Astrocyte (in vitro differentiated cells and primary cell): ENCODE measurements at places on chromosomes 5 and 9. TPM values are rescaled to one million over a fixed set of nuclear protein-coding genes. Genes with fewer than 3 reads are reported as not detected.

- DNase-seq = no peak
These were observed 112.8 kb upstream of the PTCH1 start for GRCh38 chr9:95629585-95629984.

DNA sequence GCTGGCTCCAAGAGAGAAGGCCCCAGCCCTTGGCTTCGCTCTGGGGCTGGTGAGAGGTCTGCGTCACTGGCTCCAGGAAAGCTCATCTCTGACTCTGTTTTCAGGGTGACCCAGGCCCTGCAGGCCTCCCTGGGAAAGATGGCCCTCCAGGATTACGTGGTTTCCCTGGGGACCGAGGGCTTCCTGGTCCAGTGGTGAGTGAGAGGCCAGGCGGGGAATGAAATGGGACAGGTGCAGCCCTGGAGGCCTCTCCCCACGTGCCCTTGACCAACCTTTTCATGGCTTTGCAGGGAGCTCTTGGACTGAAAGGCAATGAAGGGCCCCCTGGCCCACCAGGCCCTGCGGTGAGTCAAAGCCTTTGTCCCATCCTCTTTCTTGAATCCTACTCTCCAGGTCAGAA lies 75.7 kb upstream of the FCN2 start:
- no peak for DNase-seq

DNA sequence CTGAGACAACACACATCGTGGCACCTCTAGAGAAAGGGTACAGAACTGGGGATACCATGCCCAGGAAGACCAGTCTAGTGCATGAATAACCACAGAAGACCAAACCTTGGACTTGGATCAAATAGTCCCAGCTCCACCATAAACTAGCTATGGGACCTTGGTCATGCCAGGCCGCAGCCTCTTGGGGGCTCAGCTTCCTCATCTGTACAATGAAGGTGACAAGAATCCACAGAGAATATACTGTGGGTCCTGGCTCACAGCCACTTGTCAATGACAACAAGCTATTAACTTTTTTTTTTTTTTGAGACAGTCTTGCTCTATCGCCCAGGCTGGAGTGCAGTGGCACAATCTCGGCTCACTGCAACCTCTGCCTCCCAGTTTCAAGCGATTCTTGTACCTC lies 3.9 kb downstream of the KYAT1 start:
- DNase-seq = no peak

- no peak for DNase-seq
These were observed 160.2 kb downstream of the DENND1A start for GRCh38 chr9:123769719-123770118.

DNA sequence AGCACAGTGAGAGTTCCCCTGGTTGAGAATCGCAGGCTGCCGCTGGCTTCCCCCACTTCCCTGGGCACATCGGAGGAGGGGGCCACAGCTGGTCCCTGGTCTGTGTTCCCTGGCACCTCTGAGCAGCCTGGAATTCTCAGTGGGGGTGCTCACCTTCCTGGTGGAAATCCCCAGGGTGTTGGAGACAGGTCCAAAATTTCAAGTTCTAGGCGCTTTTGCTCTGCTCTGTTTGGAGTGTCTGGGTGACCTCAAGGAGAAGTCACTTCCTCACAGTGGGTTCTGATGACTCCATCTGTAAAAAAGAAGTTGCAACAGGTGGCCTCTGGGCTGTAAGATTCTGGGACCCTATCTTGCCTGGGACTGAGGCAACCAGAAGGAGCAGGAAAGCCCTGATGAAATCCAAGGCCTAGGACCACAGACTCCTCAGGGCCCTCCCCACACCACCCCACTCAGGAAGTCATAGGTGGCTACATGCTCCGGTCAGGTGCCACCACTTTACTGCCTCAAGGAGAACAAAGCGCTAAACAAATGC lies at the start of gene TRAF1:
Gene TRAF1, minus strand, starts transcription at position 400 of the 532 bp plus-strand sequence. CDS start 721 bp downstream, outside the sequence.
- DNase-seq = no peak

GRCh38 chr9:109770101-109770500 lies 9.9 kb upstream of the PALM2AKAP2 start:
- no peak for DNase-seq

Gene AKNA
- 16.0 and 16.4 TPM in 2 replicates for total RNA-seq

Gene NR2F1-AS1
- total RNA-seq = 6.9 and 7.3 TPM in 2 replicates

Gene STKLD1
- 0.58 and 0.82 TPM in 2 replicates for total RNA-seq

Gene AGXT2
- not detected in 2 replicates for total RNA-seq

Gene FOXD4L4
- total RNA-seq = 0.14 TPM in 1 of 2 replicates, not detected in the other

Gene HBEGF
- total RNA-seq = 257 and 272 TPM in 2 replicates

Gene CDX1
- total RNA-seq = 0.50 TPM in 1 of 2 replicates, not detected in the other

Gene EFCAB9
- total RNA-seq = not detected in 2 replicates
